ENCODE measurements at places on chromosomes 1 and 21.
A peak's percentile ranks its signal among the peaks of the same experiment; 100 is the strongest.

DNA sequence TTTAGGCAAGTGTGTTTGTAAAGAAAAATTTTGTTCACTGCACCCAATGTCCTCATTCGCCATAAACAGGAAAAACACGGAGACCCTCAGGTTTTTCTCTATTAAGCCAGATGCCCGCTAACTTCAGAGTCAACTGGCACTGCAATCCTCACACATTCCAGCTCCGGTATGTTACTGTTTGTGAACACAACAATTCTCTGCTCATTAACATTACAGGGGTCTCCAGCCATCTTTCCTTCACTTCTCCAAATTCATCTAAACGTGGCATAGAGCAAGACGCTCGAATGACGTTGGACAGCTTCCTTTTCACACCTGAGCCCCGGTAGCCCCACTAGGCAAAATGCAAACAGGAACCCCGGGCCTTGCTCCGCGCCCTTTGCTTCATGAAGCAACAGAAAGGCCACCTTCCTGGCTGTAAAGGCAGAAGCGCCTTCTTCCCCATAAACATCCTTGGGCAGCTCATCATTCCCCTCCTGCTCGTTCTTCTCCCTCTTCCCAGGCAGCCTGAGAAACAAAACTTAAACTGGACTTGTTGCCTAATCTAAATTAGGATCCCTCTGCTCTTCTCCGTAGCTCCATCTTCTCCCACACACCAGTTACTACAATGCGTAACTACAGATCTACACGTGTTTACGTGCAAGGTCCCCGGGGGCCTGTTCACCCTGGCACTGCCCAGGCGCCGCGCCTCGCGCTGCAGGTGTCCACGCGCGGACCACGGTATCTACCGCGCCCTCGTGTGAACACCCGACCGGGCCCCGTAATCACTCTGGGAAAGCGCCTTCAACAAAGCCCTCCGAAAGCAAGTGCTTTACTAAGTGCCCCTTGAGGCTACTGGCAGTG, 1.2 kb downstream of the LBR start:
- DNase-seq: peak; percentile 33

DNA sequence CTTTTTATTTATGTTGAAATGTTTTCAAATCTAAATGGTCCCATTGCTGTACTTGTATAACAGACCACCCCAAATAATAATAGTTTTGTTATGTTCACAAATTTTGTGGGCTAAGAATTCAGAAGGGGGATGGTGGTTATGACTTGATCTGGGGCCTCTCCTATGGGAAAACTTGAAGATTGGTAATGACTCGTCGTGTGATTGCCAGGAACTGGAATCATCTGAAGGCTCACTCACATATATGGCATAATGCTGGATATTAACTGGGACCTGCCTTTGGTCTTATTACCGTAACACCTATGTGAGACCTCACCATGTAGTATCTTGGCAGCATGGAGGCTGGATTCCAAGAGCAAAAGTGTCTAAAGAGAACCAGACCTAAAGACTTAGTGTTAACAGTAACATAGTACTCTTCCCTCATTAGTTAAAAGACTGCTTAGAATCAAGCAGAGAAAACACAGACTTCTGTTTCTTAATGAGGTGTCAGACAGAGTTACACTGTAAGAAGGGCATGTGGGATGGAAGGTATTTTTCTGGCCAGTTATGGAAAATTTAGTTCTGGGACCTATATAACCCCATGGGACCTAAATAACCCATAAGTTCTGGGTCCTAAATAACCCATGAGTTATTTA, 11.9 kb downstream of the LYPLAL1 start:
- no peak for DNase-seq

- DNase-seq: no peak
Observed at GRCh38 chr21:27244352-27244751, 277.5 kb upstream of the ADAMTS5 start.

GRCh38 chr21:14603202-14603601, 57.1 kb upstream of the SAMSN1 start:
- no peak for DNase-seq

All from KG1 (cell line).